ENCODE measurements at places on chromosomes 3 and 15. TPM values are rescaled to one million over a fixed set of nuclear protein-coding genes. Genes with fewer than 3 reads are reported as not detected.

The RASGRP1 gene
- total RNA-seq: 65.2 TPM

The ADPRH gene
- 0.42 TPM for total RNA-seq

The C3orf62 gene
- 7.3 TPM for total RNA-seq

The GRK7 gene
- 0.16 TPM for total RNA-seq

The FANCD2OS gene
- not detected for total RNA-seq

The BTLA gene
- 4.6 TPM for total RNA-seq

DNA sequence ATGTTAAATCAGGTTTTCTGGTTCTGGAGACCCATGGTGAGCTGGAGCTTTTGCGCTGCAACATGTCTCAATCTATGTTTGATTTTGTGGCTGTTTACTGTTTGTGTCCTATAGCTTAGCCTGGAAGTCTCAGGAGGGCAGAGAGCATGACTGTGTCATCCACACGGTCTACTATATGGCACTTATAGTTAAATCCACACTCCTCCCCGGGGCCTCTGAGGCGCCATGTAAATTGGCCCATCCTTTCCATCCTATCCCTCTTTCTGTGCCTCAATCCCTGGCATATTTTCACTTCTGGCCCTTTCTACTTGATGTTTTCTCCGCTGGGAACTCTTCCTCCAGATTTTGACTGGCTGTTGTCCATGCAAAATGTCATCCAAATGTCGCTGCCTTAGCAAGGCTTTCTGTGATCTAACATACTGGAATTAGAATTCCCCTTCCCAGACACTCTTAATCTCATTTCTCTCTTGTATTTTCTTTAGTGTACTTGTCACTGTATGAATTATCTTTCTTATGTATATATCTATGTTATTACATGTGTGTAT lies 560.8 kb upstream of the RGMA start:
- no peak for DNase-seq

DNA sequence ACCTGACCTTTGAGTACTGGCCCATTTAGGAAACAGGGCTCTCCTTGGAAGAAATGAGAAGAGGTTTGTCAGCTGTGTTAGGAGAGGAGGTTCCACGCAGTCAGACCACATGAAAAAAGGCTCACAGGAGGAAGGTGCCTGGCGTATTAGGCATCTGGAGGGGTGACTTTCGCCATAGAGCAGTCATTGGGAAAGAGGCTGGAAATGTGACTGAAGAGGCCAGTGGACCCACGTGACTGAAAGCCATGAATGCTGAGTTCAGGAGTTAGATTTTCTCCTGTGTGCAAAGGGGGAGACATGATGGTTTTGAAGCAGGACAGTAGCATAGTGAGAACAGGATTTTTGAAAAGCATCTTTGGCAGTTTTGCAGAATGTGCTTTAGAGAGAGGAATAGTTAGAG lies 29.7 kb upstream of the RNF7 start:
- DNase-seq: no peak

- DNase-seq: no peak
Observed at GRCh38 chr3:165983284-165983683, 146.1 kb upstream of the BCHE start.

- no peak for DNase-seq
Observed at GRCh38 chr3:52771334-52771681, 568 bp upstream of the NEK4 start.

DNA sequence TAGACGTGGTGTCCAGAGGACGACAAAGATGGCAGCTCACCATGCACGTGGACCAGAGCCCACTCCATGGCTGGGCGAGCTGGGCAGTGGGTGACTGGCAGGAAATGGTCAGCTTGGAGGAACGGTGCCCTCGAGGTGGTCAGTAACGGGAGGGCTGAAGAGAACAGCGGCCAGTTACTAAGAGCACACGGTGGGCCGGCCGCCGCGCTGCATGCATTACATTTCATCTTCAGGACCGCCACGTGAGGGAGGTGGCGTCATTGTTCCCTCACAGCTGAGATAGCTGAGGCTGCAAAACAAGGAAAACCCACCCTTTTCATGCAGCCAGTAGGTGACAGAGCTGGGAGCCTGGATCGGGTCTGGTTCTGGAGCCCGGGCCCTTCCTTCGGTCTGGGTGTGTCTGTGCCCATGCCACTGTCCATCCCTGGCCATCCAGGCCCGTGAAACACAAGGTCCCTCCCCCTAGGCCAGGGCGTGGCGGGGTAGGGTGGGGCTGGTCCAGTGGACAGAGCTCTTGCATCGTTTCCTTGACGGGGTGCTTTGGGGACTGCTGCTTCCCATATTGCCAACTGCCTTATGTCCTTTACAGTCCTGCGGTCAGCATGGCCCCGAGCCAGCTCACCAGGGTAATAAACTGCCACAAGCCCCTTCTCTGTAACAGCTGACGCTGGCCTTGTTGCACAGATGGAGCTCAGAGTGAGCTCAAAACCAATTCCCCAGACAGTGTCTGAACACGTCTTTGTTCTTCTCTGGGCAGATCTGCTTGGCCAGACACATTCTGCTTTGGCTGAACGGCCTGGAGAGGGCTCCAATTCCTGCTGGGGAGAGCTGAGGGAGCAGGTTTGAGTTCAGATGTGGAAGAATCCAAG lies 51.8 kb downstream of the RGMA start:
- DNase-seq: no peak

DNA sequence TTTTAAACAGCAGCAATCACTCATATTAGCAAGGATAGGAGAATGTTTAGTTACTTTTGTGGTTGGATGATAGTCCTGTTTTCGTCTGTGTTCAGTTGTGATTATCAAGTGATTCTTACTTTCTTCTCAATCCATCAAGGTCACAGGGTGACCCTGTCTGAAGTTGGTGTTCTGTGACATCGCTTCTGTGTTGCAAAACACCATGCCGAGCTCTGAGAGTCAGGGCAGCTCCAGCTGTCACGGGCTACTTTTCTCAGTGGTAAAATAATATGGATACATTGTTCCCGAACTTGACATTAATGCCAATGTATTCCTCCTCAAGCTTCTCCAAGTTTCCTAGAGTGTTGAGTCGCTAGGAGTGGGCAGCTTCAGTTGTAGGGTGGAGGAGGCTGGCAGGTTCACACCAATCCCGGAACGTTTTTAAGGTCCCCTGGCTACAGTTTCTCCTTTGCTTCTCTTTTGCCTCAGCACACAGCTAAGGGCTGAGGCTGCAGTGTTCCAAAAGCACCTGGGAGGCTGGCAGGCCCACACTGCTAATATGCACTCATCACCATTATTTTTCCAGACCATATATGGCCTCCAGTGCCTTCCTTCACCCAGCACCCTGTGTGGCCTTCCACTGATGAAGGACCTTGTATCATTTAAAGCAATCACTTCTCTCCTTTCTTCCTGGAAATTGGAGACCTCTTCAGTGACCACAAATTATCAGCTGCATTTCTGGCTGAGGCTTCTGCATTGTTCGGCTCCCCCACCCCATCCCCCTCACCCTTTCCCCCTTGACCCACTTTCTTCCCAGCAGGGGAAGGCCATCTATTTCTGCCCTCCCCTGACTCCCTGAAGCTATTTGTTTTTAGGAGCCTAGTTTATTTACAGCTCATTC lies 25.8 kb downstream of the COLQ start:
- no peak for DNase-seq

- no peak for DNase-seq
Observed at GRCh38 chr15:38991701-38992100, 427.1 kb upstream of the RASGRP1 start.

DNA sequence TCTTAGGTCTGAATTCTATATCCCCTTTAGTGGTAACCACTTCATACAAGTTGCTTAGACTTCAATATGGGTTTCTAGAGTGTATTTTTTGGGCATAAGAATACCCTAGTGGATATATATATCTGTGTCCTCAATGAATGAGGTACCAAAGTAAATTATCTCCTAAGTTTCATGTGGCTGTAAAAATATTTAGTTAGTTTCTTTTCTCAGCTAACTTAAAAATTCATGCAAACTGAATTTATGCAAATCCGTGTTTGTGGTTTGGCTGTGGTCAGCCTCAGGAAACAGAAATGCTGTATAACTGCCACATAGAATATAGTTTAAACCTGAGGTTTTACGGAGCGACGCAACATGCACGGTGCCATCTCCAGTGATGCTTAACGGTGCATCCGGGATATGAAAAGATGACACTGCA lies 80.3 kb downstream of the PEX5L start:
- no peak for DNase-seq

DNA sequence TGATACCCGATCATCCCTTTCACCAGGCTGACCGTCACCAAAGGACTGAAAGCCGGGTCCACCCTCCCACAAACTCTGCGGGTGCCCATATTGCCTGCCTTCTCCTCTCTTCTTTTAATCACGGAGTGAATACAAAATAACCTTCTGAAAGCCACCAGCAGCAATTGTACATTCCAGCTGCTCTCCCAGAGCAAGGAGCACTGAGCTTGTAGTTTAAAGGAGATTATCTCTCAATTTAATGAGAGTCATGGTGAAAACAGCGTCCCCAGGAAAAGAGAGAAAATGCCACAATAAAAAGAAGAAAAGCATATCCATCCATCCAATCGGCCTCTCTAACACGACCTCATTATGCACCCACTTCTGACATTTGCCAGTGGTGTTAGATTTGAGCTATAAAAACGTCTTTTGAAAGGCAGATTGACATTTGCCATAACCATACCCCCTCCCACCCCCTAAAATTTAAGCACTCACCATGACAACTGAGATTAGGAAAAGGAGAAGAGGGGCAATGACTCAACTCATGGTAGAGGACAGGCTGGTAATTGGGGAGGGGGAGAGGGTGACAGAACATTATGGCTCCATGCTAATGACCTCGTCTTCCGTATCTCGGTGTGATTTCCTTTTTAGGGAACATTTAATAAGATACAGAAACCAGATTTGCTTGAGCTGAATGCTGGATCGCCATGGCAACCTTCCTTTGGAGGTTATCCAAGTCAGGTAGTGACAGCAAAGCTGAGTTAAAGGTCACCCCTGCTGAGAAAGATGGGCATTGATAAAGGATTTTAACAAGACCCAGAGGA lies 106.2 kb downstream of the ST8SIA2 start:
- DNase-seq: no peak

DNA sequence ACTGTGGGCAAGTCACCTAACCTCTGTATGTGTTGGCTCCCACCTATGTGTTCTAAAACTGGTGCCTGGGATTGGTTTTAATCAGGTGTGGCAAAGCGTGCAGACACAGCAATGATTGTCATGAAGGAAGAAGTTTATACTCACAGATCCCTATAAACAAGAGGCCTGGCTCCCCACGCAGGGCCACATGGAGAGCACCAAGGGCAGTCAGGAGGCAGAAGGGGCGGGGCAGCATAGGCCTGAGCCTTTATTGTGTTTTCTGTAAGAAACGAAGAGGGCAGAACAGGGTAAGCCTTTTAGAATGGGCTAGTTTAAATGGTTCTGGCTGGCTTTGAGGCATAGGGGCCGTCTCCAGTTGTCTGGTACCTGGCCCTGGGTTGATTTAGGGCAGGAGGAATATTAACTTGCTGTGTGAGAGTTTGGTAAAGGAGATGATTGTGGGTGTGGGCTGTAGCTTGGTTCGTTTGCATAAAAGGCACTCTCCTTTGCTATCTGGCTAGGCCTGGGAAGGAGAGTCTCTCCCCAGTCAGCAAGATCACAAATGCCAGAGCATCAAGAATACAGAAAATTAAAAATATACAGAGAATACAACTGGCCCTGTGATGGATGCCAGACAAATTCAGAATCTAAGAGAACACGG lies 2.2 kb upstream of the FBXW12 start:
- no peak for DNase-seq

DNA sequence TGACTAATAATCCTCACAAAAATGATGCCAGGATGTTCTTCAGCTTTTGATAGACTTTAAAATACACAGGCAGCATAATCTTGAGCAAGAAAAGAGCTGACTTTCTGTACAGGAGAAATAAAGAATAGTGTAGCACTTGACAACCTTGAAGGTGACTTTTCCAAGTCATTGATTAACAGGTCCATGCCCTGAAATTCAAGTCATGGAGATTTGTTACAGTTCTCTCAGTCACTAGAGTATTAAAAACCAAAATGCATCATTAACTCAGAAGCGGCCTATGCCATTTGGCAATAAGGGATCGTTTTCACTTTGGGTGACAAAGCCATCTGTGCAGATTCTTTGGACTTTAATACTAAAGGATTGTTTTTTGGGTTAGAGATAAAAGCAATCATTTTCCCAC lies 692.7 kb upstream of the SGO1 start:
- DNase-seq: no peak

- no peak for DNase-seq
Observed at GRCh38 chr3:64329037-64329436, 103.8 kb upstream of the PRICKLE2 start.

GRCh38 chr15:73368301-73369136 lies at the start of gene HCN4:
Gene HCN4 (minus strand): TSS chr15:73368958. CDS start chr15:73368270, 688 bp downstream.
- DNase-seq: no peak

GRCh38 chr15:98561169-98561941 lies 87.0 kb upstream of the IGF1R start:
- DNase-seq: no peak

DNA sequence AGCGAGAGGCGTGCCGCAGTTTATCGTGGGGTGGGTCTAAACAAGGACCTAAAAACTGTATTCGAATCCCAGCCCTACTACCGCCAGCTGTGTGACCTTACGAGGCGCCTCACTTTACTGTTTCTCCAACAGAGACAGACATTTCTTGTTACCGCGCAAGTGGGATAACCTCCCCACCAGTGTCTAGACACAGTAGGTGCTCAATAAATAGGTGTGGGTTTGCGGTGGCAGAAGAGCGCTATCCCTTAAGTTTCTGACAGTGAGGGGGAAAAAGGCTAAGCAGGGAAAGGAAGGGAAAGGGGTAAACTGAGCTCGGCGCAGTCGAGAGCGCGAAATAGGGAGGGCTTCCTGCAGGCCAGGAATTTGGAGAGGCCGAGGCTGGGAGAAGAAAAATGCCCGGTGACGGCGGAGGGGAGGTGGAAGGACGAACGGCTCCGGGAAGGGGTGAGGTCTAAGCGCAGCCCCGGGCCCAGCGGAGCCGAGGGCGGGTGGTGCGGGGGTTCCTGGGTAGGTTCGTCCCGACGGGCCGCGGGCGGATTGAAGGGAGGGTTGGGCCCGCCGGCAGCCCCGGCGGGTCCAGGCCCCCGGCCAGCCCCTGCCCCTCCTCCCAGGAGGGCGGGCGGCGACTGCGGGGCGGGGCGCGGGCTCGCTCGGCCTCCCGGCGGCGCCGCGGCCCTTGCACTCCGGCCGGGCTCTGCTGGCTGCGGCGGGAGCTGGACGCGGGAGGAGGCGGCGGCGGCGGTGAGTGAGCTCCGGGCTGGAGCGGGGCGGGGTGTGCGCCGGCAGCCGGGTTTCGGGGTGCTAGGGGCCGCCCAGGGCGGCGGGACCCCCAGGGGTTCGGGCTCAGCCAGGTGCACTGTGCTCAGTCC lies at the start of gene CGNL1:
CGNL1 (plus strand) TSS at position 679 of the 869 bp plus-strand sequence. CDS start 61,495 bp downstream, outside the sequence.
- DNase-seq: no peak

- DNase-seq: peak; percentile 25
Observed at GRCh38 chr3:49025005-49025792, 3.3 kb downstream of the NDUFAF3 start.

- DNase-seq: peak; percentile 62
Observed at GRCh38 chr3:60017631-60018030, 967.8 kb upstream of the CFAP20DC start.

DNA sequence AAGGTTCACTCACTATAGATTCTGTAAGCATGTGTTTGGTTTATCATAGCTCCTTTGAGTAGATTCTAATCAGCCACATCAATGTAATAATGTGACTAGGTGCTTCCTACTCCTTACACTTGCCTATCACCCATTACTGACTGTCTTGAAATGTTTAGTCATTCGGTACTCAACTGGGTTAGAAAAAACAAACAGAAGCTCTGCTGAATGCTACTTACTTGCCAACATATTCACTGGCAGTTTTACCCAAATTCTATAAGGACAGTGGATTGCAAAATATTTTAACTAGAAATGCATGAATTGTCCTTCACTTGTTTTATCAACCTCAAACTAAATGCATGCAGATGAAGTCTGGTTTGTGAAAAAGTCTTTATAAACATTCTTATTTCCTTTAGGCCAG lies 352.1 kb upstream of the ALCAM start:
- DNase-seq: no peak
